ENCODE measurements at places on chromosomes 1 and 21. TPM values are rescaled to one million over a fixed set of nuclear protein-coding genes. Genes with fewer than 3 reads are reported as not detected.

- no peak overlapping the region for H3K27ac ChIP-seq
- H3K4me3 ChIP-seq, result no peak overlapping the region
- H3K27me3 ChIP-seq, result no peaks in the 10 kb centered on the region
- H3K36me3 ChIP-seq, result no peaks in the 10 kb centered on the region
- no peak for DNase-seq
Measured at GRCh38 chr1:103259982-103260381, 151.7 kb upstream of the COL11A1 start.

DNA sequence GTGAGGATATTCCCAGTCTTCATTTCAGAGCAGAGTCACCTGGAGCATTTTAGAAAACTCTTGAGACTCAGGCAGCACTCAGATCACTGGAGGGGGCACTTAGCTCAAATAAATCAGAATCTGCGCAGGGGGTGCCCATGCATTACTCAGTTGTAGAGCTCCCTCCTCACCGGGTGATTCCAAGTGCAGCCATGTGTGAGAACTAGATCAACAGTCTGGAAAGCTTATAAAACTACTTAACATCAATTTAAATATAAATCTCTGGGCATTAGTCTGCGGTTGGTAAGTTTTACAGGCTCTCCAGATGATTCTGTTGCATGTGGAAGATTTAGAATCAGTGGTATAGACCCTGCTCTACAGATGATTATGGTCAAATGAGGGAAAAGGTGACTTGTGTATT, 128.6 kb downstream of the ST6GALNAC3 start:
- no peaks in the 10 kb centered on the region for H3K27me3 ChIP-seq
- no peak overlapping the region for H3K4me3 ChIP-seq
- no peaks in the 10 kb centered on the region for H3K36me3 ChIP-seq
- H3K27ac ChIP-seq, result no peak overlapping the region

DNA sequence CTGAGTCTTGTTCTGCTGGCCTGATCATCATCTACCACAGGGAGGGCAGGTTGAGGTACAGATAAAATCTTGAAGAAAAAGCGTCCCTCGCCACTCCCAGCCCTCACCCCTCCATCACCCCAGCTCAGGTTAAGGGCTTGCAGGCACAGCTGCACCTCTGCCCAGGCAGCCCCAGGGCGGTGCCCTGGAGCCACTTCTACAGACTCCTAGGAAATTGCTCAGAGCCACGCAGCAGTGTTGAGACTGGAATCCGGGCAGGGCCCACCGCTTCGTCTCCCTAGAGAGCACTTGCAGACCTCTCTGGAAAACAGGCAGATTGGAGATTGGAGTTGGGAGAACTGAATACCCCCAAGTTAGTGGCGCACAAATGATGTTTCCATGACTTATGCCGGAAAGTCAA, 35.3 kb downstream of the VN1R5 start:
- H3K27ac ChIP-seq, result no peak overlapping the region
- H3K27me3 ChIP-seq, result no peaks in the 10 kb centered on the region
- DNase-seq, result no peak
- no peak overlapping the region for H3K4me3 ChIP-seq
- H3K4me1 ChIP-seq, result no peaks in the 10 kb centered on the region

GRCh38 chr1:175890958-175891357, 147.6 kb upstream of the TNR start:
- no peaks in the 10 kb centered on the region for H3K27me3 ChIP-seq
- no peaks in the 10 kb centered on the region for H3K4me1 ChIP-seq
- H3K27ac ChIP-seq, result no peak overlapping the region
- no peaks in the 10 kb centered on the region for H3K36me3 ChIP-seq

GRCh38 chr1:206856674-206857464, 8.6 kb upstream of the IL20 start:
- no peak overlapping the region for H3K4me3 ChIP-seq
- no peaks in the 10 kb centered on the region for H3K27me3 ChIP-seq
- no peak overlapping the region for H3K27ac ChIP-seq
- no peaks in the 10 kb centered on the region for H3K36me3 ChIP-seq
- no peak for DNase-seq
- H3K4me1 ChIP-seq, result no peaks in the 10 kb centered on the region

Gene TNNI3K
- 0.63 TPM for total RNA-seq

Gene GJA4
- 5.8 TPM for total RNA-seq

Gene IGSF9
- total RNA-seq, result 0.23 TPM

All from esophagus muscularis mucosa (tissue), 4 donors.